Hematopoietic multipotent progenitor cell treated with erythropoietin and hydrocortisone succinate and interleukin-3 and kit ligand, for 6 days (in vitro differentiated cells): ENCODE measurements at places on chromosomes 2 and 18.

DNA sequence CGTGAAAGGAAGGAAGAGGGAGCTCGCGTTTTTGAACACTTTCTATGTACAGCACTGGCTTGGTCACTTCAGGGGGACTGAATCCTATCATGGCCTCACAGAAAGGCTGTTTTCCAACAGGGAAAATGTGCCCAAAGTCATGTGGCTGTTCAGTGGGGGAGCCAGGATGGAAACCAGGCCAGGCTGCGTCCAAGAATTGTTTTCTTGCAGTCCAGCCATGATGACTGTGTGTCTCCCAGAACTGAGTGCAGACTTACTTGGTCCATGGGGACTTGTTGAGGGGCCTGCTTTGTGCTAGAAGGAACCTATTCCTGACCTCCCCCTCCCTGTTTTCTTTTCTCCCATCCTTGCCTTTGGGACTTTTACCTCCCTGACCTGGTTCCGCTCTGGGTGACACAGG lies 46.9 kb downstream of the EMILIN2 start:
- DNase-seq = no peak

- no peak for DNase-seq
These were observed 16.2 kb downstream of the ATOH8 start for GRCh38 chr2:85769983-85770362.

DNA sequence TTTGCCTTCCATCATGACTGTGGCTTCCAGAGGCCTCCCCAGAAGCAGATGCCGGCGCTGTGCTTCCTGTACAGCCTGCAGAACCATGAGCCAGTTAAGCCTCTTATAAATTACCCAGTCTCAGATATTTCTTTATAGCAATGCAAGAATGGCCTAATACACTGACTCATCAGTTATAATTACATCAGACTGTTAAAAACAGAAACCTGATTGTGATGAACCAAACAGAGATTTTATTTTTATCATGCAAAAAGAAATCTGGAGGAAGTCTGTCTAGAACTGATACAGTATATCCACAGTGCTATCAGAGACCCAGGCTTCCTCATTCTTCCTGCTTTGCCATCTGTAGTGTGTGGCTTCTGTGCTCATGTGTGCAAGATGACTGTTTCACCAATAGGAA lies 93.4 kb upstream of the MEX3C start:
- DNase-seq = peak; percentile 13

DNA sequence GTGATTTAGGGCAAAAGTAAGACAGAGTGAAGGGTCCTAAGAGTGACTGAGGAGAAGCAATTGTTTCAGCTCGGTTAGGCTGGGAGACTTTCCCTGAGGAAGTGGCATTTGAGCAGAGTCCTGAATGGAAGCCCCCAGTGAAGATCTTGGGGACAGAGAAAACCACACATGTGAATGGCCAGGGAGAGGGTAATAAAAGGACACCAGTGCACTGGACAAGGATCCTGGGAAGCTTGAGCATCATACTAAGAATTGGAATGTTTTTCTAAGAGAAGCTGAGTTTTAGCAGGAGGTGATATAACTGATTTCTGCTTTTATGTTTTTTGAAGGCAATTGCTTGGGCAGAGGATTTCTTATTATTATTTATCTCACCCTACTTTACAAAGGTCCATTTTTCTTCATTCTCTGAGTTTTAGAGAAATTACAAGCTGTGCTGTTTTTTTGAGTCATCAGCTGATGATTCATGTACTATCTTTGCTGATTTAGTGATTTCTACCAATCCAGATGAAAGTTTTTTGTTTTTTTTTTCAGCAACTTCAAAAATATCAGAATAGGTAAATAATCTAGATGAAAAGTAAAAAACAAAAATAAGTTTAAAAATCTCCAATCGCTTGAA lies 43.5 kb downstream of the MFSD6 start:
- no peak for DNase-seq

DNA sequence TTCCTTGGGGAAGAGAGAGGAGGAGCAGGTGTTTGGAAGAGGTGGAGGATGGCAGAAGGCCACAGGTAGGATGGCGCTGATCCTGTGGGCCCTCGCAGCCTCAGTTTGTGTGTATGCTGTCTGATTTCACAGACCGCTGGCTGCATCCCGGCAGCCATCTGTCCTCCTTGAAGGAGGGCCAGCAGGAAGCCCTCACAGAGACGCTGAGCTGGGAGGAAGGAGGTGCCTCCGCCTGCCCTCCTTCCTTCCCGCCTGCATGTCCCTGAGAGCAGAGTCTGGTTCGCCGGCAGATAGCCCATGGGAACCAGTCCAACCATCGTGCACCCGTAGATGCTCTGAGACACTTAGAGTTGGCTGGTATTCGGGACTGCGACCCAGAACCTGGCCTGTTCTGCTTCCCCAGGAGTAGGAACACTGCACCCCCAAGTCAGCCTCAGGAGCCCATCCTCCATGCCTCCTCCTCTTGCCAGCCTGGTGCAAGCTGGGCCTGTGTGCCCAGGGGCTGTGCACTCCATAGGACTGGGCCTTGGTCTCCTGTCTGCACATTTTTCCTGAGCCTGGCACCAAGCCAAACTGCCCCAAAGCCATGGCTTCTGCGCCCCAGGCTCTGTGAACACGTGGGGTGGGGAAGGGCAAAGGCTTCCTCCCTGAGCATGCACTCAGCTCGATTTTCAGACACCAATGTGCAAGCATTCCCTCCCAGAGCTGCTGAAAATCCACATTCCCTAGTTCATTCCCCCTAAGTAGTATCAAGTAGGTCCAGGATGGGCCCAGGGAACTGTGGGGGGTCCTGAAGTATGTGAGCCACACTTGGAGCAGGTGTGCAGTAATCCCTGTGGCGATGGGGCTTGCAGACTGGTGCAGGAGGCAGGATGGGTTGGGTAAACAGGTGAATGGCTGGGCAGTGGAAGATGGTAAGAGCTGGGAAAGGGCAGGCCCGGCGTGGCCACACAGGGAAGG lies 115.6 kb downstream of the SEPTIN10 start:
- DNase-seq = no peak

DNA sequence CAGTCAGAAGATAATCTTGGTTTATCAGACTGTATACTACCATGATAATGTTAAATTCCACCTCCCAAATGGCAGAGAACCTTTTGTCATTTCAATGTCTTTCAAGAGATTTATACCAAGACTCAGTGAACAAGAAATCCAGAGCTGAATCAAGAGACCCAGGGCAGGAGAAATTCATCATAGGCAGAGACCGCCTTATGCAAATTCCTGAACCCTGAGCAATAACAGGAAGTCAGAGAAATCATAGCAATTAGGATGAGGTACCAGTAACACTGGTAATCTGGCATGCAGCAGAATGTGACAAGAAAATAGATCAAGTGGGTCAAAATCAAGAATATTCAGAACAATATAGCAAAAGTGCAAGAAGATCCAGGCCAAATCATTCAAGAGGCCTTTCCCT lies 412.4 kb upstream of the LRATD1 start:
- no peak for DNase-seq

DNA sequence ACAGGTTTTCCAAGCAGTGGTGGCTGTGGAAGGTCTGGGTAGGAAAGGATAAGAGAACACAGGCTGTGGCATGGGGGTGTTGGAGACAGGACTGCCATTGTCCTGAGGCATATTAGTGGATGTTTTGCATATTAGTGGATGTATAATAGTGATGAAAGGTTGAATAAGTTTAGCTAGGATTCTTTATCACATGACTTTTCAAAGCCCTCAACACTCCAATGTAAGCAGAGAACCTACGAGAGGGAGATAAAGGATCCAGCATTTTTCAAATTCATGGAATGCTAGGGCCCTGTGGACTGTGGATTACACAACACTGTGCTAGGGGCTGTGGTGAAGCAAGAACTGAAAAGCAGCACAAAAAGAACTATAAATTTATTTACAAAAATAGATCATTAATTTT lies 63.2 kb downstream of the POLE4 start:
- no peak for DNase-seq

- DNase-seq = no peak
These were observed 62.0 kb upstream of the FZD5 start for GRCh38 chr2:207831584-207832248.

GRCh38 chr2:175626796-175627195 lies 375.3 kb downstream of the LNPK start:
- DNase-seq = no peak

- DNase-seq = no peak
These were observed 786.8 kb downstream of the KCNJ3 start for GRCh38 chr2:155485141-155485842.

DNA sequence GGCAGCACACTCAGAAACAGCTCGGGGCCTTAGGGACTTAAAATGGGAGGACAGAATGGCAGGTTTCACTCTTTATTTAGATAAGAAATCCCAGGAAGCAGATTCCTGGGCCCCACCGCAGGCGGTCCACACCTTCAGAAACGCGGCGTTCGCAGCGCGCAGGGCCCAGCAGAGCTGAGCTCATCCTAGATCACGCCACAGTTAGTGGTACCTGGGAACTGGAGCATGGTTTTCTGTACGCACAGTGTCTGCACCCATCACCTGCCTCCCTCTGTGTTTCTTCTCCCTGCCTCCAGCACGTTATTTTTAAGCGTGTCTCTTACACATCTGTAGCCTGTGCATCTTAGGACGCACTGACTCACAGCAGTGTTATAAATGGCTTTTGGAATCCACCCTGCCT lies 242.1 kb downstream of the ALPK2 start:
- no peak for DNase-seq

- DNase-seq = no peak
These were observed 21.9 kb downstream of the CD28 start for GRCh38 chr2:203728321-203728720.

GRCh38 chr2:134142903-134143302 lies 111.0 kb upstream of the MGAT5 start:
- DNase-seq = no peak

- no peak for DNase-seq
These were observed 126.8 kb downstream of the OSR1 start for GRCh38 chr2:19231625-19232024.

DNA sequence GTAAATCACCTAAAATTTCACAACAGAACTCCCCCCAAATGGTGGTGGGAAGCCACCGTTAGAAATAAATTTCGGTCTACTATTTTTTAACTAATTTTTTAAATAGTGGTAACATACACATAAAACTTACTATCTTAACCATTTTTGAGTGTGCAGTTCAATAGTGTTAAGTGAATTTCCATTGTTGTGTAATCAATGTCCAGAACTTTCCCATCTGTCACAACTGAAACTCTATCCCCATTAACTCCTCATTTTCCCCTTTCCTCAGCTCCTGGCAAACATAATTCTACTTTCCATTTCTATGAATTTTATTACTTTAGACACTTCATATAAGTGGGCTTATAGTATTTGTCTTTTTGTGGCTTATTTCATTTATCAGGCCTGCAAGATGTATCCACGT lies 34.1 kb upstream of the HNMT start:
- no peak for DNase-seq

DNA sequence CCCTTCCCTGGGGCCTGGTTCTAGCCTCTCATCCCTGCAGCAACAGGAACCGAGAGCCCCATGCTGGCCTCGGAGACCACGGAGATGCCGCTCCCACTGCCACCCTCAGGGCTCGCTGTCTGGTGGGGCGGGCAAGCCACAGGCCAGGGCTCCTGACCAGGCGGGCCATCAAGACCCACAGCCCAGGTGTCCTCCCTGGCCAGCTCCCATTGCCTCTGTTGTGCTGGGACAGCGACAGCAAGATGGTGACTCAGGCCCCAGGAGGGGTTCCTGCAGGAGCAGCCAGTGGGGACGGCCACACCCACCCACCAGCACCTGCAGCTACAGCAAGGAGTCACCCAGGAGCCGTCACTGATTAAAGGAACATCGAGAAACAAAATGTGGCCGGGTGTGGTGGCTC lies 7.4 kb downstream of the KLHL30 start:
- DNase-seq = no peak

- no peak for DNase-seq
These were observed 475.8 kb downstream of the LRRTM4 start for GRCh38 chr2:77046339-77046738.

DNA sequence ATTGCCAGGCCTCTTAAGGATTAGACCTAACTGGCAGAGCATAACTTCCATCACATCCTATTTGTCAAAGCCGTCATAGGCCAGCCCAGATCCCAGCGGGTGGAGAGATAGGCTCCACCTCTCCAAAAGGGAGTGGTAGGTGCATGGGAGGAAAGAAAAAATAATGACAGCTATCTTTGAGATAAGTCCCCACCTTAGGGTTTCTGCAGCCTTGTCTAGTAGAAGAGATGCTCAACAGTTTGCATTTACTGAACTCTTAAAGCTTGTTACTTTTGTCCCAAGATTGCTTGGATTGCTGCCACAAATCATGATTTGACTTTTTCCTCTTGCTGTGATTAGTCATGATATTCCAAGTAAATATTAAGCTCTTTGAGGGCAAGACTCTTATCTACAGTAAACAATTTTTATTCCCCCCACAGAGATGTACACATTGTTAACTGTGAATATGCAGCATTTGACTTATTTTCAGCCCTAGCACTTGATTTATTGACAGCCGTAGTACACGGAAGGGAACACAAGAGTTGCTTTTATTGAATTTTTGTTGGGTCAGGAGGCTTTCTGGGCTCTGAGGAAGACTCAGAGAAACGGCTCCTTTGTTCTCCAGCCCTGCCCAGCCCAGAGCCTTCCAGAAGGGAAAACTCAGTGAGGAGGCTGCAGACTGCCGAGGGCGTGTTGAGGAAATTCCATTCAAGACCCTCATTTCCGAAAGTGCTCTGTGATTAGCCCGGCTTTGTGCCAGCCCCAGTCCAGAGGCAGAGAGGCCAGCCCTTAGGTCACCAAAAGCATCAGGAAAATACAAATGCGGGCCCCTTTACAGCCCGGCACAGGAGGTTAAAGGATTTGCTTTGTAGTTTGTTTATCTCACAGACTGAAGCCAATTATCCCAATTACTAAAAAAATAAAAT lies 75.5 kb upstream of the ZNF532 start:
- DNase-seq = no peak

DNA sequence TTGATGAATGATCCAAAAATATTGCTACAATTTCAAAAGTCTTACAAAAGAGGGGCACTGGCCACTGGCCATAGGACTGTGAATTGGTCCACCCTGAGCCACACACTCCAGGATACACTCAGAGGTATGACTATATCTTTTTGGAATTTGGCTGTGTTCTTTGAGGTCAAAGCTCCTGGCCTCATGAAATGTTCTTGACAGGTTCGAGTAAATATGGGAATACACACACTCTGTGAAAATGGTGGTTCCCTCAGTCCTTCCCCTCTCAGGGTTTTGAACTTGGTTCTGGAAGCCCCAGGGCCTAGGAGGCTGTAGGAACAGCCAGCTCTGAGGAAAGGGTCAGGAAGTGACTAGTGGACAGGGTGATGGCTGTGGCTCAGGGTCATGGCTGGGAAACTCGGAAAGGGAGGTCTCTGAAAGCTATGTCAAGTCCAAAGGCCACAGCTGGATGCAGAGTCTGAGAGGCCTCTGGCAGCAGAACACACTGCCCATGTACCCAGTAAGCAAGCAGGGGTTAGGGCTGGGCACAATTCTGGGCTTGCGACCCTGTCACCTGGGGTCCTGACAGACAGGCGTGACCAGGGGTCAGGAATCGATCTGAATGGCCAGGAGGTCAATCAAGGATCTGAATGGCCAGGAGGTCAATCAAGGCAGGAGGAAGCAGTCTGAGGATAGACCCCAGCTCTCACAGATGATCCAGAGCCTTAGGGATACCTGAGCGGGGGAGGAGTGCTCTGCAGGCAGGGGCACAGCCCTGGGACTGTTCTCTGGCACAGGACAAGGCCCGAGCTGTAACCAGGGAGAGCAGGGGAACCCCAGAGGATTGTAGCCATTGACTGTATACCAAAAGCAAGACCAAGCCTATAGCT lies 223.4 kb upstream of the SMAD2 start:
- no peak for DNase-seq
